ENCODE measurements at places on chromosomes 6 and 20. TPM values are rescaled to one million over a fixed set of nuclear protein-coding genes. Genes with fewer than 3 reads are reported as not detected.

The NRN1 gene
- 0.74 TPM for total RNA-seq

The NCOA7 gene
- 16.0 TPM for total RNA-seq

The FOXQ1 gene
- 5.3 TPM for total RNA-seq

The CST5 gene
- not detected for total RNA-seq

The MDFI gene
- total RNA-seq: 1.1 TPM

The LAMA2 gene
- total RNA-seq: 0.70 TPM

The SLC35F1 gene
- not detected for total RNA-seq

The FHL5 gene
- not detected for total RNA-seq

The SLC22A1 gene
- 2.0 TPM for total RNA-seq

The RIPOR2 gene
- total RNA-seq: 0.73 TPM

The CLDN20 gene
- total RNA-seq: not detected

The GGTLC1 gene
- not detected for total RNA-seq

The PRSS35 gene
- 0.14 TPM for total RNA-seq

The RUNX2 gene
- total RNA-seq: 1.4 TPM

The OPRL1 gene
- total RNA-seq: 1.5 TPM
